ENCODE measurements at places on chromosomes 7 and 10. TPM values are rescaled to one million over a fixed set of nuclear protein-coding genes. Genes with fewer than 3 reads are reported as not detected.

The COBL gene
- total RNA-seq = not detected

The HOXA11 gene
- not detected for total RNA-seq

The DNAJC30 gene
- 8.5 TPM for total RNA-seq

The MOGAT3 gene
- 0.18 TPM for total RNA-seq

The MTPN gene
- 144 TPM for total RNA-seq

The AGR3 gene
- not detected for total RNA-seq

The AEBP1 gene
- total RNA-seq = 6.0 TPM

The FFAR4 gene
- total RNA-seq = not detected

The CALML3 gene
- total RNA-seq = not detected

The GAD2 gene
- not detected for total RNA-seq

The ACHE gene
- not detected for total RNA-seq

The PDCD11 gene
- total RNA-seq = 40.7 TPM
